Ovary (tissue), 10 donors: ENCODE measurements at places on chromosomes 4 and X. TPM values are rescaled to one million over a fixed set of nuclear protein-coding genes. Genes with fewer than 3 reads are reported as not detected.

MAGEA2B gene
- not detected for polyA plus RNA-seq

ATP6AP2 gene
- 82.0 TPM for polyA plus RNA-seq

SLC6A14 gene
- not detected for polyA plus RNA-seq

TLR10 gene
- 0.10 TPM for polyA plus RNA-seq

RIPPLY1 gene
- not detected for polyA plus RNA-seq

FHIP1A gene
- polyA plus RNA-seq: 0.77 TPM

PRR32 gene
- polyA plus RNA-seq: not detected

NAAA gene
- 22.9 TPM for polyA plus RNA-seq

ARAF gene
- polyA plus RNA-seq: 56.5 TPM

FABP2 gene
- not detected for polyA plus RNA-seq

AIFM1 gene
- polyA plus RNA-seq: 11.7 TPM

CPE gene
- 69.2 TPM for polyA plus RNA-seq

SLC49A3 gene
- 0.43 TPM for polyA plus RNA-seq

PPP2R2C gene
- polyA plus RNA-seq: 3.0 TPM
